Myocyte (in vitro differentiated cells): ENCODE measurements at places on chromosomes 11 and 22. TPM values are rescaled to one million over a fixed set of nuclear protein-coding genes. Genes with fewer than 3 reads are reported as not detected.
A peak's percentile ranks its signal among the peaks of the same experiment; 100 is the strongest.

Gene MYEOV
- total RNA-seq: not detected in 2 replicates

Gene TBX10
- total RNA-seq: not detected in 2 replicates

DNA sequence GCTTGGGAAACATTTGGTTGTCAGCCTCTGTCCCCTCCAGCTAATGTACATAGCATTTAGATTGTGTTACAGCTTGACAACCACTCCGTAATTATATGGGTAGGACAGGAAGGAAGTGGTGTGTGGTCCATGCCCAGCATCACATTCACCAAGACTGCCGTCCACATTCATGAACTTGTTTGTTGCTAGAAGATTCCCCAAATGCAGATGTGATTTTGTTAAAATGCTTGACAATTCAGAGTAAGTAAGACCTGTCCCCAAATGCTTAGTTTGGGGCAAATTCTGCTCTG, 1482.7 kb downstream of the TBC1D22A start:
- DNase-seq: no peak

- no peak for DNase-seq
These were observed 66.7 kb downstream of the PISD start for GRCh38 chr22:31595271-31595670.

Gene CYB561A3
- 104 and 126 TPM in 2 replicates for total RNA-seq

Gene LRRC56
- 1.3 and 2.3 TPM in 2 replicates for total RNA-seq

GRCh38 chr11:72418834-72419560, 15.3 kb downstream of the CLPB start:
- DNase-seq: no peak

Gene SLC6A5
- not detected in 2 replicates for total RNA-seq

GRCh38 chr11:89612096-89612495, 98.0 kb upstream of the TRIM77 start:
- DNase-seq: no peak

GRCh38 chr11:109957000-109957399, 136.2 kb upstream of the ZC3H12C start:
- DNase-seq: no peak

Gene OR56A1
- total RNA-seq: 0.05 TPM in 1 of 2 replicates, not detected in the other

DNA sequence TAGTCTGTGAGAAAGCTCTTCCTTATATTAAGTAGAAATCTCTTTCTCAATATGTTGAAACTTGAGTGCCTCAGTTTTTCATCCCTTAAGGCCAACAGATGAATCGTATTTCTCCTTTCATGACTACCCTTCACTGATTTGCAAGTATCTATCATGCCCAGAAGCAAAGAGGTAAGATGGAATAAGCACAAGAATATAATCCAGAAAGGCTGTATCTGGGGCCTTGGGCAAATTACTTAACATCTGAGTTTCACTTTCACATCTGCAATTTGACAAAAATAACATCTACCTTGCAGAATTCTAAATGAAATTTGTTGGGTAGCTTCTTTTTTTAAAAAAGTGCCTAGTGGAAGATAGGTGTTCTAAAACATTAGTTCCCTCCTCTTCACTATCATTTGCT, 552.4 kb upstream of the ANO5 start:
- DNase-seq: no peak

DNA sequence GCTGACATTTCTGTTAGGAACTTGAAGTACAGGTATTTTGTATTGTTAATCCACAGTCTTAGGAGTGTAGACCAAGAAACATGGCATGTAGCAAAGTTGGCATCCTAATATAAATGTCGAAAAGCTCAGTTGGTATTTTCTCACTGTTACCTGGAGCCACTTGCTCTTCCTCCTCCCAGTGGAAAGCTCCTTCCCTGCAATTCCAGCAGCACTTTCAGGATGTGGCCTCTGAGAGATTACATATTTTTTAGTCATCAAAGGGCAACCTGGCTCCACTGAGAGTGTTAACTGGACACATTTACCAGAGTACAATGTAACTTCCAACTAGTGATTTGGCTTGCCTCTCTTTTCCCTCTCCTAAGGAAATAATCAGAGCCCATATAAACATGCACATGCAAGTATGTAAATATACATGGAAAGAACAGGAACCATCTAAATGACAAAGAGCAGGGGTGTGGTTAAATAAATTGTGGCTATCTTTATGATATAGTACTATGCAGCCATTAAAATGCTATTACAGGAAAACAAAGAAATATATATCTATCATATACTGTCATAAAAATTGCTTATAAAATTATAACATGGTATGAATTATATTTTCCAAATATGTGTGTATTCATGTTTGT, 14.3 kb upstream of the EED start:
- no peak for DNase-seq

DNA sequence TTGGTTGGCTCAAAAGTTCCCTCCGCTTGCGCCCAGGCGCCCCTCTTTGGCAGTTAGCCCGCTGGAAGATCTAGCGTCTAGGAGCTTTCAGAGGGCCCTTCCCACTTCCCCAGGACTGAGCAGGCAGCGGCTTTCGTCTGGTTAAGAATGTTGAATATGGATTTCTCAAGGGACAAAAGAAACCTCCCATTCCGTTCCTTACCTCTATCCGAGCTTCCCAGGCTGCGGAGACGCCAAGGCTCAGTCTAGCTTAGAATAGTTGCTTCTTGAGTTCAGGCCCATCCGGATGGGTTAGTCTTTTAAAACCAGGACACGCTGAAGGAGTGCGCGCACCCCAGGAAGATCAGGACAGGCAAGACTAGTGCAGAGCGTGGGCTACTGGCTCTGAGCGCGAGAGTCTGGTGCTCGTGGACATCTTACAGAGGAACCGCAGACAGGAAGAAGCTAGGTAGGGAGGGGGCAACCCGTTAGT, 1.6 kb downstream of the NELL1 start:
- no peak for DNase-seq

GRCh38 chr11:81092522-81092921, 1641.1 kb downstream of the FAM181B start:
- no peak for DNase-seq

- peak; percentile 95 for DNase-seq
These were observed 131.2 kb downstream of the VPREB1 start for GRCh38 chr22:22375576-22376351.

- no peak for DNase-seq
These were observed 715.2 kb upstream of the RAG2 start for GRCh38 chr11:37313266-37313665.

DNA sequence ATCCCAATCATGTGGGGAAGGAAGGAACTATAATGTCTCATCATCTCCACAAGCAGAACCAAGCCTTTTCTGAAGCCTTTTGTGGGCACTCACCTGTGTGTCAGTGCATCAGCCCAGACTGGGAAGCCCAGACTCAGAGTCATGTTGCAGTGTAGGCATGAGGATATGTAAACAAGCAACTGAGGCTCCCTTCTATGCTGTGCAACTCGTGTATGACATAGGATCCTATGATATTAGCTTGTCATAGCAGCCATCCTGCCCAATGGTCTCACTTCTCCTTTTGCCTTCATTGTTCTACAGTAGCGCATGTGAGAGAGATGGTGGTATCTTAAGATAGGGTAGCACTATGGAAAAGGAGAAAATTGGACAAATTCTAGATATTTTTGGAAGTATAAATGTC, 103.4 kb upstream of the OLFML1 start:
- DNase-seq: no peak

Gene AIFM3
- total RNA-seq: 0.13 TPM in 1 of 2 replicates, not detected in the other

DNA sequence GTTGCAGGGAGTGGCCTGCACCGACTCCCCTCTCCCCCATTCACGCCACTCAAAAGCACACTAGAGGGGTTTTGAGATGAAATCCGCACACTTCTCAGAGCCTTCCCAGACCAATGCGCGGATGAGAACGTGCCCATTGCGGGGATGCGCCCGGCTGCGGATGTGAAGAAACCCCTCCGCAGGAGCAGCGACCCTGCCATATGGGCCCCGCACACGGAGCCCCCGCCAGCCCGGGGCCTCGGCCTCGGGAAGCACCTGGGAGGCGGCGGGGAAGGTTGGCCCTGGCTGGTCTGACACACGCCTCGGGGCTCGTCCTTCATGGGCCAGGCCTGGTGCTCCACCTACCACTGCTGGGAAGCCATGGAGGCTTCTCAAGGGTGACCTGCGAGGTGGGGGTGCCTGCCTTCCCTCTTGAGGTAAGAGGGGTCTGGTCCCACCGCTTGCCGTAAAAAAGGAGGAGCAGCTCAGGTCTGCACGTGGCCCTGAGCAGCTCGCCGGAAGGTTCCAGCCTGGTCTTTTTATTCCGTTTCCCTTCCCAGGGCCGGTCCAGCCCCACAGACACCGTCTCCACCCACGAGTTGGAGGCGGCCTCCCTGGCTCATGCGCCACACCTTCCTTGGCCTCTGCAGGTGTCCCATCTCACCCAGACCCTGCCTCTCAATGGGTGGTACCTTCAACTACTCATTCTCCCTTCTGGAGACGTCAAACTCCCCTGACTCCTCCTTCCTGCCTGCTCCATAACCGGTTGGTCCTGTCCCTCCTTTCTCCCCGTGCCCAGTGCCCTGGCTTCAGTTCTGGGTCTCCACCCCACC, 39.4 kb downstream of the TRMU start:
- DNase-seq: no peak

Gene LUZP2
- total RNA-seq: 0.03 TPM in 1 of 2 replicates, not detected in the other

- DNase-seq: peak; percentile 79
These were observed at the start of gene CDC42BPG for GRCh38 chr11:64844330-64845128. Gene CDC42BPG (minus strand): TSS chr11:64844653. CDS start chr11:64844569, 84 bp downstream.

DNA sequence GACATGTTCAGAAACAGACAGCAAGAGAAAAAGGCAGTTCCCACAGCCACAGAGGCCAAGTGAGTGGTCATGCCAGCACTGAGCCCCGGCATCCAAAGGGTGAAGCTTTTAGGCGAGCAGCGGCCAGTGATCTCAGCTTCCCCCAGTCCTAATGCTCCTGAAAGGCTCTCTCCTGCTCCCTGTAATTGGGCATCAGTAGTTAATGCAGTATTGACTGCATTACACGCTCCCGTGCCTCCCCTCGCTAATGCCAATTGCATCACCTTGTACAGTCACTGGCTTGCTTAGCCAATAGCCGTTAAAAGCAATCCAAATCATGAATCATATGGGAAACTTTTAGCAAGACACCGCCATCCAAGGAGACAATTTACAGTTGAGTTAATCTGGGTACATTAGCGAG, 4.9 kb downstream of the LMO1 start:
- no peak for DNase-seq

Gene CCDC89
- 2.5 and 3.5 TPM in 2 replicates for total RNA-seq

- peak; percentile 61 for DNase-seq
These were observed 1.4 kb downstream of the CCDC73 start for GRCh38 chr11:32792948-32793475.

DNA sequence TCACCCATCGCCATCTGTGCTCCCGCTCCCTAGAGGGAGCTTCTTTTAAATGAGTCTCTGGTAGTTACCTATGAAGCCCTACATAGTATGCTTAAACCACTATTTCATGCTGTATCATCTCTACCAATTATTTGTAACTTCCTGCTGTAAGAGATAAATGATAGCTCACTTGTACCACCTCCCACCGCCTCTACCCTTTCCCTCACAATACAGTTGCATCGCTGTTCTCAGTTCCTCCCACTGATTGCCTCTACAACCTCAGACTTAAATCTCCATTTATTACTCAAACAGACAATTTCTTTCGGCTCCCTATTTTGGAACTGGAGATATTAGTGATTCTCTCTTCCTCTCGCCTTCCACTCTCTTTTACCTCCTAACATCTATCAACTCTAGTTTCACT, 222.9 kb upstream of the ZC3H12C start:
- DNase-seq: no peak

- DNase-seq: peak; percentile 40
These were observed 50.7 kb downstream of the TP53I11 start for GRCh38 chr11:44899959-44900358.

GRCh38 chr22:44622679-44623078, 79.3 kb upstream of the PRR5 start:
- no peak for DNase-seq

Gene GPR152
- total RNA-seq: not detected in 2 replicates

Gene ZBED5
- total RNA-seq: 63.7 and 68.8 TPM in 2 replicates

GRCh38 chr11:43947003-43947500, 4.6 kb downstream of the C11orf96 start:
- DNase-seq: peak; percentile 52
